Tibial nerve (tissue), 4 donors: ENCODE measurements at places on chromosomes 1 and 21.
A peak's percentile ranks its signal among the peaks of the same experiment; 100 is the strongest.

- DNase-seq: no peak
These were observed 3.3 kb upstream of the UTP11 start for GRCh38 chr1:38009088-38009840.

GRCh38 chr1:151157067-151157531 lies 650 bp downstream of the TNFAIP8L2 start:
- DNase-seq: no peak

- peak; percentile 53 for DNase-seq
These were observed 46.6 kb downstream of the PACC1 start for GRCh38 chr1:212368073-212368484.

DNA sequence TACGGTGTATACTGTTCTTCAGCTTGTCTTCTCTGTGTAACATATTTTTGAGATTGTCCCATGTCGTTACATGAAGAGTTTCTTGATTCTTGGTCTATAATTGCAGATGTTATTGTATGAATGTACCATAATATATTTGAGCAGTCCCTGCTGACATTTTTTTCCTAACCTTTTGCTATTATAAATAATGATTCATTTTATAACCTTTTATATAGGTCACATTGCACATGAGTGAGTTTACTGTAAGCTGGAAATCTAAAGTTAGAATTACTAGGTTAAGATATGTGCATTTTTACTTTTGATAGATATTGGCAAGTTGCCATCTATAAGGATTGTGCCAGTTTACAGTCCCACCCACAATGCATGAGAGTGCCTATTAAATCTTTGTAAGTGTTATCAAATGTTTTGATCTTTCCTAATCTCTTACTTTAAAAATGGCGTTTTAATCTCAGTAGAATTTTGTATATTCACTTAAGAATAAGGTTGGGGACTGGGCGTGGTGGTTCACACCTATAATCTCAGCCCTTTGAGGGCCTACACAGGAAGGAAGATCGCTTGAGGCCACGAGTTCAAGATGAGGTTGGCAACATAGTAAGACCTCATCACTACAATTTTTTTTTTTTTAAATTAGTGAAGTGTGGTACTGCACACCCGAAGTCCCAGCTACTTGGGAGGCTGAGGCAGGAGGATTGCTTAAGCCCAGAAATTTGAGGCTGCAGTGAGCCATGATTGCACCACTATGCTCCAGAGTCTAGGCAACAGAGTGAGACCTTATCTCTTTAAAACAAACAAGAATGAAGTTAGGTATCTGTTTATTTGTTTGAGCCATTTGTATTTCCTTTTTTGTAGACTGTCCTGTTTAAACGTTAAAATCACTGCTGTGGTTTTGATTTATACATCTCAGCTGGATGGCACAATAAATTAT lies 36.5 kb downstream of the ZMYM1 start:
- DNase-seq: no peak

DNA sequence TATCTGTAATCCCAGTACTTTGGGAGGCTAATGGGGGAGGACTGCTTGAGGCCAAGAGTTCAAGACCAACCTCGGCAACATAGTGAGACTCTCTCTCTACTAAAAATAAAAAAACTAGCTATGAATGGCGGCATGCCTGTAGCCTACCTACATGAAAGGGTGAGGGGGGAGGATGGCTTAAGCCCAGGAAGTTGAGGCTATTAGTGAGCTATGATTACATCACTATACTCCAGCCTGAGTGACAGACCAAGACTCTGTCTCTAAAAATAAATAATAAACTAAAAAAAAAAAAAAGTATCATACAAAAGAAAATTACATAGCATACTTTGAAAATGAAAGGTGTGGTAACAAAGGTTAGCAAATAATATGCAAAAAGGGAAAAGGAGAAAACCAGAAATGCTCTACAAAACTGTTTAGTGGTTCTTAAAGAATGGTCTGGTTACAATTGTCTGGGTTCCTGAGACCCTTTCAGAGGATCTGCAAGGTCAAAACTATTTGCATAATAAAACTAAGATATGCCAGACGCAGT lies 19.0 kb upstream of the SH2D5 start:
- no peak for DNase-seq
